Activated T-helper 1 cell treated with anti-CD3 and anti-CD28 coated beads, Interleukin-12 subunit alpha, Interleukin-12 subunit beta, Interleukin-2, Interleukin-4 antibody, amounts not matched to agents 30 ng/mL and 10 ng/mL and 1 ng/mL, durations not matched to agents 14 hours and 24 hours and 36 hours (primary cell): ENCODE measurements at places on chromosomes 12 and 14.

GRCh38 chr14:73153272-73153671 is 17.0 kb downstream of the PSEN1 start:
- H3K36me3 ChIP-seq, result peaks cover 32% of the 10 kb centered on the region
- H3K27me3 ChIP-seq, result no peaks in the 10 kb centered on the region
- no peak overlapping the region for H3K4me3 ChIP-seq
- no peak overlapping the region for H3K27ac ChIP-seq
- H3K4me1 ChIP-seq, result no peaks in the 10 kb centered on the region

GRCh38 chr14:55105991-55106390 is 23.1 kb upstream of the LGALS3 start:
- H3K27me3 ChIP-seq, result no peaks in the 10 kb centered on the region
- no peak overlapping the region for H3K4me3 ChIP-seq
- H3K27ac ChIP-seq, result no peak overlapping the region

- DNase-seq, result no peak
- peak overlapping the region; percentile 57 for H3K4me3 ChIP-seq
- no peaks in the 10 kb centered on the region for H3K27me3 ChIP-seq
Observed at GRCh38 chr12:31966558-31967205, 7.5 kb downstream of the RESF1 start.

GRCh38 chr14:68927956-68928675 is 51.0 kb downstream of the ACTN1 start:
- no peak overlapping the region for H3K4me3 ChIP-seq
- H3K36me3 ChIP-seq, result peaks cover 16% of the 10 kb centered on the region
- no peaks in the 10 kb centered on the region for H3K27me3 ChIP-seq

DNA sequence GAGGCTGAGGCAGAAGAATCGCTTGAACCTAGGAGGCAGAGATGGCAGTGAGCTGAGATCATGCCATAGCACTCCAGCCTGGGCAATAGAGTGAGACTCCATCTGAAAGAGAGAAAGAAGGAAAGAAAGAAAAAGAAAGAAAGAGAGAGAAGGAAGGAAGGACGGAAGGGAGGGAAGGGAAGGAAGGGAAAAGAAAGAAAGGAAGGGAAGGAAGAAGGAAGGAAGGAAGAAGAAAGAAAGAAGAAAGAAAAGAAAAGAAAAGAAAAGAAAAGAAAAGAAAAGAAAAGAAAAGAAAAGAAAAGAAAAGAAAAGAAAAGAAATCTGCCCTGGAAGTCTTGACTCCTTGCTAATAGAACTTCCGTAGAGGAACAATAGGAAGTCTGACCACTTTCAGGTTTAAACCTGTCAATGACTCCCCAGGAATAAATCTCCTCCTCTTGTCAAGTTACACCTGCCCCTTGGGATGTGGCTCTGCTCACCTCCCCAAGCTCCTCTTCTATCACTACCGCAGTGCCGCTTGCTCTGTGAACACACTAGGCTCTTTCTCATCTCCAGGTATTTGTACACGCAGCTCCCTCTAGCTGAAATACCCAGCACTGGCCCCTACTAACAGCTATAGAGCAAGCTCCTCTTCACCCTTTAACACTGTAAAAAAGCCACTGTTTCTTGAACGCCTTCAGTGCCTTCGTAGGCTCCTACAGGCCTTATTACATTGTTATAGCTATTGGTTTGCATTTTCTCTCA is 773.1 kb upstream of the TBX3 start:
- DNase-seq, result no peak
- H3K27ac ChIP-seq, result no peak overlapping the region
- H3K4me3 ChIP-seq, result no peak overlapping the region

DNA sequence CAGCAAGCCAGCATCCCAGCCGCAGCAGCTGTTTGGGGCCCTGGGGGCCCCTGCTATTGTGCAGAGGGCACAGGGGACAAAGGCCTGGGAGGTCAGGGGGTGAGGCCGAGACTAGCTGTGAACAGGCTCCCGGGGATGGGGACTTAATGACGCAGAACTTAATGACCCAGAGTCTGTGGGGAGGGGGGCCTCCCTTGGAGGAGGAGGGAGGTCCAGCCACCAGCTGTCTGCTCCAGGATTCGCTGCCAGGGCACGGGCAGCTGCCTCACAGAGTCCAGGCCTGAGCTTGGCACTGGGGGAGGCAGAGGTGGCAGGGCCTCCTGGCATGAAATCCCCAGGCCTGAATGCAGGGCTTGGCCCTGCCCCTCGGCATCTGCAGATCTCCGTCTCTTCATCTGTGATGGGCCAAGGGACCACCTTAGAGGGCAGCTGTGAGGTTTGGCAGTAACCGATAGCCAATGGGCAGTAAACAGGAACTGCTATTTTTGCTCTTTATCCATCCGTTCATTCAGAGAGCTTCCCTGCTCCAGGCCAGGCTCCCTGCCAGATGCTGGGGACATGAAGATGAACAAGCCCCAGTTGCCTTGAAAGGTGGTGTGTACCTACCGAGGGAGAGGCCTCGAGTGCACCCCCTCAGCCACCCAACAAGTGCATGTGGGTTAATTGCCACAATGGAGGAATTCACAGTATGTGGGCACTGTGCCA is 6.7 kb downstream of the FAM222A start:
- H3K4me3 ChIP-seq, result no peak overlapping the region
- peaks cover 38% of the 10 kb centered on the region for H3K27me3 ChIP-seq
- H3K4me1 ChIP-seq, result no peaks in the 10 kb centered on the region

- no peaks in the 10 kb centered on the region for H3K4me1 ChIP-seq
- peaks cover 8% of the 10 kb centered on the region for H3K27me3 ChIP-seq
- no peak overlapping the region for H3K4me3 ChIP-seq
- no peaks in the 10 kb centered on the region for H3K36me3 ChIP-seq
- DNase-seq, result no peak
Observed at GRCh38 chr14:72291908-72292688, 359.9 kb downstream of the RGS6 start.

DNA sequence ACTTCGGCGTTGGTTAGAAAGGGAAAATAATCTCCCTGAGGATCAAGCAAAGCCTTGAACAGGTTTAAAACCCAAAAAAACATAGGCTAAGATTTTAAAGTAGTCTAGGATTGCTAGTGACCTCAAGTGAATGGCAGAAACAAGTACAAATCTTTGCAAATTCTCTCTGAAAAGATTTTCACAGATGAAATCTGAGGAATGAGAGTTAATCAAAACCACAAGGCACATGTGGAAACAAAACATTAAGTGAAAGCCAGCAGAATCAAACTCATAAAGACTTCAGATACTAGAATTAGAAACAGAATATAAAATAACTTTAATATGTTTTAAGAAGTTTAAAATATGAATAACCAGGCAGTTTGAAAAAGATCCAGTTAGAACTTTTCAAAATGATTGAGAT is 52.2 kb upstream of the CFL2 start:
- H3K4me3 ChIP-seq, result no peak overlapping the region
- no peaks in the 10 kb centered on the region for H3K27me3 ChIP-seq
- H3K4me1 ChIP-seq, result no peaks in the 10 kb centered on the region
- H3K27ac ChIP-seq, result no peak overlapping the region
